NCI-H1417 treated with DMSO at 0.1 percent for 48 hours (cell line): ENCODE measurements at places on chromosomes 3 and 15.
A peak's percentile ranks its signal among the peaks of the same experiment; 100 is the strongest.

DNA sequence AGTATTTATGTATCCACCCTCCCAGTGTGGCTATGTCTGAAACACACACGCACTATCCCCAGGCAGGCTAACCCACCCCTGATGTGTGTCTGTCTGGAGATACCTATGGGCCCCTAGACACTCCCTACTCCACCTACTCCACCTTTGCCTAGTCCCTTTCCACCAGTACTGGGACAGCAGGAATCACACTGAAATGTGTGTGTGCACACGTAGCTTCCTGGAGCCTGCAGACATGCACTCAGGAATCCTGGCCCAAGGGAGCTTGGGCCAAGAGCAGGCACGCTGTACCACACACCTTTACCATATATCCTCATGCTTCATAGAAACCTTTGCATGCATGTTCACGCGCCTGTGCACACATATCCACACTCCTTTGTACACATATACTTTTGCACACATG, 6.9 kb upstream of the PTH1R start:
- no peak for DNase-seq

- DNase-seq: no peak
Measured at GRCh38 chr3:117047951-117048705, 338.5 kb downstream of the TUSC7 start.

DNA sequence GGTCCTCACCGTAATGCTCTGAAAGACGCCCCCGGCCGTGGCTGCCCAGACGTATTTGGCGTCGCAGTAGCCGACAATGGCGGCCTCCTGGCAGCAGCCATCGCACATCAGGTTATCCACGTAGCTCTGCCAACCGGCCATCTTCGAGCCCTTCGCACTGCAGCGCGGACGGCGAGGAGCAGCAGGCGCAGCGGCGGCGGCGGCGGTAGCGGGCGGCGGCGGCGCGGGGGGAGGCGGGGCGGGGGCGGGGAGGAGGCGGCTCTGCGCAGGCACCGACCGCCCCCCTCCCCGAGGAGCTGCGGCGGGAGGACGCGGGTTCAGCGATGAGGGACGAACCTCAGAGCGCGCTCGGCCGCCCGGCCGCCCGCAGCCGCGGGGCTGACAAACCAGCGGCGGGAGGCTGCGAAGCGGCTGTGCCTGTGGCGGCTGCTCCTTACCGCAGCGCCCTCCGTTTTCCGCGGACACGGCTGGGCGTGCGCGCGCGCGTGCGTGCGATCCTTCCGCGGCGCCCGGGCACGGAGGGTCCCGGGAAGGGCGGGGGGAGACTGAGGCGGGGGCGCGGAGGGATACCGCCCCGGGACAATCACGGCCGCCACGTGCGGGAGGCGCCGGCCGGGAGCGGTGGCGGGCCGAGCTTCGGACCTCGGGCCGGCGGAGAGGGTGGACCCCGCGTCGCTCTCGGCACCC, at the start of gene PFN2:
Gene PFN2 (minus strand): TSS at position 180 of the 687 bp plus-strand sequence. CDS start 39 bp downstream, at position 141.
- DNase-seq: peak; percentile 41

DNA sequence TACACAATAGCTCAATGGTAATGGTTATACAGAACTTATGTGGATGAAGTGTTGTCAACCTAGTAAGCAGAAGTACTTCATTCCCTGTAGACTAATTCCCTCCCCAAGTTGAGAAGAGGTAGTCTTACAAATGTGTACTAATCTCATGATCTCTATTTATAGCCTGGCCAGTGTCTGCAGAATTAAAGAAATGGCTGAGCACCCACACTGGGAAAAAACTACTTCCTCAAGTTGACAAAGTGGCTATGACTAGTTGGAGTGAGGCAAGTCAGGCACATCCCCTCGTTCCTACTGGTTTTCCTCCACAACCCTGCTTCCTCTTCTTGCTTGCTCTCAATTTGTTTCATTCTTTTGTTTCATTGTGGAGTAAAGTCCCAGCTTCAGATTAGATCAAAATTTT, 566.7 kb upstream of the ZNF717 start:
- DNase-seq: no peak

DNA sequence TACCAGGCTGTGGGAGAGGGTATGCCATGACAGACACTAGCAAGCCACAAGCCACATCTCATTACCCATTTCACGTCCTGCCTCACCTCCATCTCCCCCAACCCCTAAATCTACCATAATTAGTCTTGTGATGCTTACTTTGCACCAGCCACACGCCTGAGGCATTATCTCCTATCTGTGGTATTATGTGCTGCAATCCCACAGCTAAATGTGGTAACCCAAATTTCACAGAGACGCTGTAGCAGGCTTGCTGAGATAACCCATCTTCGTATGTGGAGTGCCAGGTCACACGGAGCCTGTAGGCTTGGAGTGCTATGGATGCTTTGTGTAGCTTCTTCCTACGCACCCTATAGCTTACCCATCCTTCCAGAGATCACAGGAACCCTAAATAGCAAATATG, 256.7 kb upstream of the KCNH8 start:
- no peak for DNase-seq

DNA sequence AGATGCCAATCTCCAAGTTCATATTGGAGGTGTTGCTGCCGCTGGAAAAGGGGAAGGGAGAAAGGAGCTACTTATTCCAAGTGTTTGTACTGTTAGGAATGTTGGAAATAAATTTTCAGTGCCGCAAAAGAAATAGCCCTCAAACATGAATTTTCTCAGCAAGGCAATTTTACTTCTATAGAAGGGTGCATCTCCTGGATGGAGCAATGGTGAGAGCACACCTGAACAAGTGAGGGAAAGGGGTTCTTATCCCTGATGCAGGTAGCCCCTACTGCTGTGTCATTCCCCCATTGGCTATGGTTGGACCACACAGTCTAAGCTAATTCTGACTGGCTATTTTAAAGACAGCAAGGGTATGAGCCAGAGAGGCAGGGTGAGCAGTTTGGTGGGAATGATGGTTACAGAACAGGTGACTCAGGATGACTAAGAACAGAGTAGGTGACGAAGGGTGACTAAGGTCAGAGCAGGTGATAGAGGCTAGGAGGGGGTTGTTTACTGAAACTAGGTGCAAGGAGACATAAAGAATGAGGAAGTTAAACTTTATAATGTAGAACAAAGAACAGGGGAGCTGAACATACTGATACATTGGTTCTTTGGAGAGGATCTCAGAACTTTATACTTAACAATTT, 503.5 kb downstream of the EDEM1 start:
- no peak for DNase-seq

GRCh38 chr3:133592843-133593242, 19.4 kb downstream of the CDV3 start:
- DNase-seq: no peak

- no peak for DNase-seq
Measured at GRCh38 chr15:53412542-53412941, 346.9 kb downstream of the WDR72 start.

DNA sequence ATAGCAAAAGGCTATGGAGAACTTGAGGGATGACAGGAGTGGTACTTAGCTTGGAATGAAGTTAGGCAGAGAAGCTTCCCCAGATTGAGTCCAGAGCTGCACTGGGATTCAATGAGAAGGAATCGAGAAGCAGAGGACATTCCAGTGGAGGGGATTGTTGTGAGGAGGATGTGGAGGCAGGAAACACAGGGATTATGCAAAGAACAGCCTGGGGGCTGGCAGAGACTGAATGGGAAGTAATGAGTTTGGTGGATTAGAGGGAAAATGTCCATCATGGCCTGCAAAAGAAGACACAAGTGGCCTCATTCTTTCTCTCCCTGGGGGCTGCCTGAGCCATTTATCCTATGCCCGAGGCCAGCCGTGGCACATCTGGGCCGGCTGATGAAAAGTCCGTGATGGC, 20.5 kb upstream of the SCN10A start:
- no peak for DNase-seq

DNA sequence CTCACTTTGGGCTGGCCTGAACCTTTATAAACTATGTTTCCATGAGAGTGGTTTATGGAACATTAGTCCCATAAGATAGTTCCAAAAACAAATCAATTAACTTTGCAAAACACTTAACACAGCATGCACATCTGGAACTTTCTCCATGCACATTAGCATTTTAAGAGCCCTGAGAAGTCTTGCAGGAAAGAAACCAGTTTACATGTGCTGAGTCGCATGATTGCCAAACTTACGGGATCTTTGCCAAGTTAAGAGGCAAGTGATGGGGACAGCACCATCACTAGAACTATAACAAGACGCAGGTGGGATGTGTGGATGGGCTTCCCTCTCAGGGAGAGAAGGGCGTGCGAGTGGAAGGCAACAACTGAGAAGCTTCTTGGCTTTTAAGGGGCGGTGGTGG, 20.7 kb downstream of the ADAMTS9 start:
- DNase-seq: no peak

- DNase-seq: no peak
Measured at GRCh38 chr3:89955156-89955555, 847.7 kb downstream of the EPHA3 start.

GRCh38 chr3:175336406-175337133, 477.4 kb downstream of the NAALADL2 start:
- peak; percentile 60 for DNase-seq

DNA sequence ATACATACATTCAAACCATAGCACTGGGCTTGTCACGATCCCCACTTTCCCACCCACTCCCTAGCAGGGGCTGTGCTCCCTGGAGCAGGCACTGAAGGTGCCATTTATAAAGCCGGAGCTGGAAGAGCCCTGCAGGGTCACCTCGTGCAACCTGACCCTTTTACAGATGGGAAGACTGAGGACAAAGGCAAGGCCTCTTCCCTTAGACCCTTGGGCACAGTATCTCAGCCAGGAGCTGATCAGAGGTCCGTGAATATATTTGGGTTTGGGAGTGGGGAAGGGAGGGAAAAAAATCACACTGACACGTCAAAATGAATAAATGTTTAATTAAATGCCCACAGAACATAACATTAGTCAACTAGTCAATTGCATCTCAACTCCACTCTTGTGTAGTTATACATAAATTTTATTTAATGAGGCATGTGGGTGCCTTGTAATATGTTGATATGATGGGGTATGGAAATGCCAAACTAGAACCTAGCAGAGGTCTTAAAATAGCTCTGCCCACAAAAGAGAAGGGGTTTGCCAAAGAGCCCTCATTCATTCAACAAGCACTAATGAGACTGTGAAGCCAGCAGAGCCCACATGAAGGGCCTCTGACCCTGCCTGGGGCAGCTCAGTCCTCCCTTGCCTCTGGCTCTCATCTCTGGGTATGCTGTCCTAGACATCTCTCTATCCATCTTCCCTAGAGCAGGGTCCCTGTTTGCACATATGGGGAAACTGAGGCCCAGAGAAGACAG, 119.4 kb downstream of the NUP210 start:
- no peak for DNase-seq

DNA sequence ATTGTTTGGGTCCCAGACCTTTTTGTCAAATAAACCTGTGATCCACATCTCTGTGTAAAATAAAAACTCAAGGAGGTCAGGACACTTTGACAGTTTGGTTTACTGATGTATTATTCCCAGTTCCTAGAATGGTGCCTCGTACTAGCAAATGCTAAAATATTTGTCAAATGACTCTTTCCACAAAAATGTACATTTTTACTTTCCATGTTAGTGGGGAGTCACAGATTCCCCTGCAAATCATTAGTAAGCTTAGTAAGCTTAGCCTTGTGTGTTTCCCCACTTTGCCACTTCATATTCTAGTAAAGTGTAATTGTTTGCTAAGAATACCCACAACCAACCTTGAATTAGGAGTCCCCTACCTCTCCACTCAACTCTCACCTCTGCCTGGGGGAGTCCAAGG, 2.4 kb upstream of the MAGI1 start:
- DNase-seq: no peak

GRCh38 chr3:4821338-4821737, 157.9 kb upstream of the BHLHE40 start:
- DNase-seq: no peak

DNA sequence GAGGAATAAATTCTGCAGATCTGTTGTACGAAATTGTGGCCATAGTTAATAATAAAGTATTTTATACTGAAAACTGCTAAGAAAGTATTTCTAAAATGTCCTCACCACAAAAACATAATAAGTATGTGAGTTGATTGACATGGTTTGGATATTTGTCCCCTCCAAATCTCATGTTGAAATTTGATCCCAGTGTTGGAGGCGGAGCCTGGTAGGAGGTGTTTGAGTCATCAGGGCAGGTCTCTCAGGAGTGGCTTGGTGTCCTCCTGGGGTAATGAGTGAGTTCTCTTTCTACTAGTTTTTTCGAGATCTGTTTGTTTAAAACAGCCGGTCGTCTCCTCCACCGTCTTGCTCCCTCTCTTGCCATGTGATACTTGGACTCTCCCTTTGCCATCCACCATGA, 424.1 kb upstream of the KCNMB2 start:
- DNase-seq: no peak

- no peak for DNase-seq
Measured at GRCh38 chr3:116749388-116749787, 39.8 kb downstream of the TUSC7 start.

DNA sequence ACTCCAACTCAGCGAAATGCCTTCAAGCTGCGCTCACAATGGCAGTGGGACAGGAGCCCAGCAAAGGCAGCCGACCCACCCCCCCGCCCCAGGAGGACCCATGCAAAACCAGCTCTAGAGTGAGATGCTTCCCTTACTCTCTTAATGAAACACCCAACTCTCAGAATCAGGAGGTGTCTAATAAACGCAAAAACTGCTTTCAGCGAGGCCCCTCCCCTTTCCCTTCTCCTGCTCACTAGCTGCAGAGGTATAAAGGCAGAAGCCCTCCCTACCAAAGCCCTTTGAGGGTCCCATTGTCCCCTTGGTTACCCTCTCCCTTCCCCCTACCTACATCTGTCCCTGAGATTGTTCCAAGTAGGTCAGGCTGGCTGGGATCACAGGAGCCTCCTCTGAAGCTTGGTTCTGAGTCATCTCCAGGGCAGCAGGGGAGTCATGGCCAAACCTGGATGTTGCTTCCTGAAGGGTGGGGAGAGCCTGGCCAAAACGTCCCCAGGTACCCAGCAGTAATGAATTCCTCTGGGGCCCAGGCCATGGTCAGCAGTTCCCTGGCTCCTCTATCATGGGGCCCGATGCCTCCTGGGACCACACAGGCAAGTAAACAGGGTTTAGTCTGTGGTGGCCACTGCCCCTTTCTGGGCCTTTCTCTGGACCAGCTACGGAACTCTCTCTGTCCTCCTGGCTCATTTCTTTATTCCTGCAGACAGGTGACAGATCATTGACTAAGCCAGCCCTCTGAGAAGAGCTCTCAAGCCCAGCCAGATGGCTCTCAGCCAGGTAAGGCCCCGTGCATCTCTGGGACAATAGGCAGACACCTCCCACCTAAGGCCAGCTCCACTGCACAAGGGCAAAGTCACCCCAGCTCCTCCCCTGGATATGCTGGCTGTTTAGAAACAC, 8.6 kb downstream of the KLHL25 start:
- DNase-seq: peak; percentile 15

GRCh38 chr3:46942481-46943236, 33.9 kb downstream of the CCDC12 start:
- DNase-seq: no peak

DNA sequence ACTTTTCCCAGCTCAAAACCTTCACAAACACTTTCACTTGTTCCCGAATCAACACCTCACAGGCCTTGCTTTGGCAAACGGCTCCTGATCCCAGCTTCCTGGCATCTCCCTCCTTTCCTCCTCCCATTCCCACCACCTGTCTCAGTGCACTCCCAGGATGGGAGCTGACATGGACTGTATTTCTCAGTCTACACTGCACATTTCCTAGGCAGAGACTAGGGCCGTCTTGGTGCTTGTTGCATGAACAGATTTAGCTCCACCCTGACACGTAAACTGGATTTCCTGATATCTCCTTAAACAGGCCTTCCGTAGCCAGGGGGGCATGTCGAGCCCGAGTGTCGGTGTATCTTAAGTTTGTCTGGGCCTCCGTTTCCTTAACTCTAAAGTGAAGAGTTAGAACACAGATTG, 790 bp upstream of the WHAMM start:
- no peak for DNase-seq
